ENCODE measurements at places on chromosomes 5 and 9.

DNA sequence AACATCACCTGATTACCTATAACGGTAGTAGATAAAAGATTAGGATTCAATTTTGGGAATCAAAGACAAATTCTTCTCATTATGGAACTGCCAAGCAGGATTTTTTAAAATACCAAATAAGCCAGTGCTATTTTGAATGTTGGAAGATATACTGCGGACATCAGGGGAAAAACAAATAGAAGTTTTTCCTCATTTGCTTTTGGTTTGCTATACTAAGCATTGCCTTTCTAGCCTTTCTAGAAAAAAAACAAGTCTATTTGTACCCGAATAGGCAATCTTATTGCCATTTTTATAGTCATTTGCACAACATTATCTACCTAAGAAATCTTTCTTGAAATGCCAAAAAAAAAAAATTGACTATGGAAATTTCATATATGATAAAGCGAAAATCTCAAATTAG, 379.5 kb downstream of the CDH10 start:
- DNase-seq: no peak

DNA sequence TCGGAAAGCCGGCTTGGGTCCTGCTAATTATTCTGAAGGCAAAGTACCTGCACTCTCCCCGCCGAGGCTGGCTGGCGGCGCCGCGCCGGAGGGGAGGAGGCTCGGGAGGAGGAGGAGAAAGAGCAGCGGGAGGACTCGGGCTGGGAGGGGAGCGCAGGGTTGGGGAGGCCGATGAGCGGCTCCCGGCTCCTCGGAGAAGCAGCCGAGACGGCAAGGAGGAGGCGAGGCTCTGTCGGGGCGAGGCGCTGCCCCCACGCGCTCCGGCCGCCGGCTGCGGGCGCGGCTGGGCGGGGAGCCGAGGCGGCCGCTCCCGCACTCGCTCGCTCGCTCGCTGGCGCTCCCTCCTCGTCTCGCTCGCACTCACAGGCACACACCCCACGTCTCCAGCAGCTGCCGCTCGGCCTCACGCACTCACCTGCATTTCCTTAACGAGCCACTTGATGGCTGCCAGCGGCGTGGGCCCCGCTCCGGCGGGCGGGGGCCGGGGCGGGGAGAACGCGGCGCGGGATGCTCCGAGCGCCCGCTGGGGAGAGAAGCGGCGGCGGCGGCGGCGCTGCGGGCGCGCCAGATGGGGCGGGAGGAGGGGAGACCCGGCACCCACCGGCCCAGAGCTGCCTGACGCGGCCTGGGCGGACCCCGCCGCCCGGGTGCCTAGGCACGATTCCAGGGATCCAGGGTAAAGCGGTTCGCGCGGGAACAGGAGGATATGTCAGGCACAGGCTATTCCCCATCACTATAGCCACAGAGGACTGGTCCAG, at the start of gene PTPRD:
PTPRD (minus strand) TSS at position 362 of the 758 bp plus-strand sequence.
- peak; percentile 56 for DNase-seq

DNA sequence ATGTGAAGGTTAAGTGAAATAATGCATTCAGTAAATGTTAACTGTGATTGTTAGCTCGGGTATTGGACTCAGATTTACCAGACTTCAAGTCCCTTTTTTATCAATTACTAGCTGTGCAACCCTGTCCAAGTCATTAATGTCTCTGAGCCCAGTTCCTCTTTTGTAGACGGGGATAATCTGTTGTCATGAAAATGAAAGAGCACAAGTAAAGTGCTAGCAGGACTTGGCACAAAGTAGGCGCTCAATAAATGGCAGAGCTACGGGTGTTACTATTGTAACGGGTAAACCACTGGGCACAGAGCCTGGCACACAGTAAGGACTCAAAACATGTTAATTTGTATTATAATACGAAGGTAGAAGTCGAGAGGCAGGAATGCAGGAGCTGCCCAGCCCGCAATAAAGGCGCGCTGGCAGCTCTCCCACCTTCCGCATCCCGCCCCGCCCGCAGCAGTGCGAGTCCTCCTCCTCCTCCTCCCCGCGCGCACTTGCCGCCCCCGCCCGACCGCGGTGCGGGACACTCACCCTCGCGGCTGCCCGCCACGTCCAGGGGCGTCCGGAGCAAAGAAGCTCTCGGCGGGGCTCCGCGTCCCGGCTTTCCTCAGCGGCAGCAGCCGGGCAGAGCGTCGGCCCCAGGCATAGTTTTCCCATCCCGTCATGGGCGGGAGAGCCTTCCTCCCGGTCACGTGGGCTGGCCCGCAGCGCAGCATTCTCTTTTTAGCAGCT, at the start of gene C1QTNF2:
C1QTNF2 (minus strand) TSS at position 637 of the 723 bp plus-strand sequence. CDS start 15,615 bp downstream, outside the sequence.
- peak; percentile 44 for DNase-seq

DNA sequence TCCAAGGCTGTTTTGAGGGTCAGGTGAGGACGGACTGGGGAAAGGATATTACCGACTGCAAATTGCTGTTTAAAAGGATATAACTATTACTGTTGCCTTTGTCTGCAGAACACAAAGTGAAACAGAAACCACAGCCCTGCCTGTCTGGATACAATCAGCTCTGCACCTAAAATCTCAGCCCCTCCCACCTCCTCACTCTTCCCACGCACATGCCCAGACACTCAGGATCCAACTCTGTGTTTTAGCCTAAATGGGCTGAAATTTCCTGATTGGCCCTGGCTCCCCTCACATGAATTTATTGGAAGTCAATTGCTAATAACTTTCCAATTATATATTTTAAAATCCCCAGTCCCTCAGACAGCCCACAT, 176.3 kb upstream of the PPP1R26 start:
- DNase-seq: no peak

DNA sequence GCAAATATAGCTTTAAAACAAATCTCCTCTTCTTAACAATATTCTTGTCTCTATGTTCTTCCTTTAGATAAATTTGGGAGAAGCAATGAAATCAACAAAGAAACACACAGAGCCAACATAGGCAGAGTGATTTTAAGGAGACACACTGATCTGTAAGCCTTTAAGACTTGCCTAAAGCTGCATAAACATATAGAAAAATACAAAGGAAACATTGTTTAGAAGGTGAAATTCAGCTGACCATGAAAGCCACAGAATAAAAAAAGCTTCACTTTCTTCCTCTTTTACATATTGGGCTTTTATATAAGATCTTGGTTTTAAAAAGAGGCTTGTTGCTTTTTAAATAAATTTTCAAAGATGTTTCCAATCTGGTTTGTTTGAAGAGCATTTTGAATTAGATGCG, 1277.5 kb downstream of the EFNA5 start:
- DNase-seq: no peak

Data from mammary epithelial cell (primary cell).